ENCODE measurements at places on chromosomes 7 and 10. TPM values are rescaled to one million over a fixed set of nuclear protein-coding genes. Genes with fewer than 3 reads are reported as not detected.

The FAM24B gene
- total RNA-seq: 4.8 TPM

The DNAH11 gene
- total RNA-seq: 0.19 TPM

The TFPI2 gene
- total RNA-seq: 10.7 TPM

The C10orf67 gene
- not detected for total RNA-seq

The CDHR3 gene
- 9.0 TPM for total RNA-seq

The GCK gene
- total RNA-seq: not detected

The COL13A1 gene
- not detected for total RNA-seq

The SYT15 gene
- 7.9 TPM for total RNA-seq

The CALML3 gene
- total RNA-seq: not detected

The NEUROD6 gene
- total RNA-seq: not detected

The NPFFR1 gene
- total RNA-seq: not detected

The FAM200A gene
- 4.0 TPM for total RNA-seq

The SLC26A5 gene
- not detected for total RNA-seq

The FBXL13 gene
- 2.4 TPM for total RNA-seq

The GIMAP6 gene
- 34.4 TPM for total RNA-seq

The DMTF1 gene
- 119 TPM for total RNA-seq

The PRSS2 gene
- total RNA-seq: not detected

The NUTM2E gene
- not detected for total RNA-seq

The TWIST1 gene
- total RNA-seq: 78.2 TPM

The UCMA gene
- total RNA-seq: not detected

The CYP2C19 gene
- total RNA-seq: not detected

The NME8 gene
- not detected for total RNA-seq

The CFAP70 gene
- total RNA-seq: 7.9 TPM

All from subcutaneous adipose tissue (tissue), 4 donors.